ENCODE measurements at places on chromosomes 2 and 18. TPM values are rescaled to one million over a fixed set of nuclear protein-coding genes. Genes with fewer than 3 reads are reported as not detected.
A peak's percentile ranks its signal among the peaks of the same experiment; 100 is the strongest.

- DNase-seq = peak; percentile 46
Observed at GRCh38 chr2:71503837-71504236, 50.5 kb downstream of the DYSF start.

DNA sequence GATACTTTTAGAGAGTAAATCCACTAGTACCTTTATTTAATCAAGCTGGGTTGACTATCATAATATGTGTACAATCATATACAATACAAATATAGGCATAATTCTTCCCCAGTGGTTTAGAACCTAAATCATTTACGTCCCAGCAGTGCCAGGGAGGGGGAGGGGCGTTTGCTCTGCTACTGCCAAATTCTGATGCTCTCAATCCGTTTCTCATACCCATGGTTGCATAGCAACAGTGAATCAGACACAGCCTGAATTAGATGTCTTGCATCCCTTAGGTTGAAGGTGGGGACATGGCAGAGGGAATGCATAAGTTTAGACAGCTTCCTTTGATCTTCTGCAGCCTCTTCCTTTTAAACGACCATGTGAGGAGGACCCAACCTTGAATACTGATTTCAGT is 135.4 kb downstream of the ABCA12 start:
- no peak for DNase-seq

GRCh38 chr2:193350509-193350908 is 1155.8 kb upstream of the TMEFF2 start:
- no peak for DNase-seq

GRCh38 chr2:55408918-55409868 is 10.5 kb downstream of the CCDC88A start:
- no peak for DNase-seq

DNA sequence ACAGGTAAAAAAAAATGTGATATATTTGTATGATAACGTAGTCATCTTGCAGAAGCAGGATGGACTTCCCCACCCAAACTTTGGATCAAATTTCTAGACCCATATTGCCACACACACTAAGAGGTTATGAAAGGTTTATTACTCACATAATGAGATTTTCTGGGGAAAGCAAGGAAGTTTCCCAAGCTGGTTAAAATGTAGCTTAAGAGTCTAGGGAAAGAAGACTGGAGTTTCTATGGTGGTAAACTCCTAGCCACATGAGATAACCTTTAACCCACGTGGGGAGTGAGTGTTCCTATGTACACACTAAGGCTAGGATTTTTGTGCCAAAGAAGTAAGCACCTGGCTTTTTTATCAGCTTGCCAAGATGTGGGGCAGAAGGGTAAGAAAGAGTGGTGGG is 335.7 kb upstream of the UBE2E3 start:
- no peak for DNase-seq

DNA sequence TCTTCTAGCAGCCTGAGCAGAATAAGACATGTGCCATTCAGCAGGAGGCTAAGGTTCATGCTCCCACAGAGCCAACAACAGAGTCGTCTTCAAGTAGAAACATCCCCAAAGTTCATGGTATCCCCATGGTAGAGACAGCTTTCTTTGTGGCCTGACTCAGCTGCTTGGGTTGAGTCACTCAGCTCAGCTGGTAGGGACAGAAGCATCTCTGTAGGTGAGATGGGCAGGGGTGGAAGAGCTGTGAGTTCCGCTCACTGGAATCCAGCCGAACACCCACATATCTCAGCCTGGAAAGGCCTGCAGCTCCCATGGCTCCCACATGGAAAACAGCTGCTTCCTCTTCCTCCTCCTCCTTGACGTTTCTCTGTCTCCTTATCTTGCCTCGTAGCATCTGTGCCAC is 792.7 kb downstream of the RNF144A start:
- no peak for DNase-seq

- peak; percentile 29 for DNase-seq
Observed at GRCh38 chr2:205763708-205764211, 81.5 kb downstream of the NRP2 start.

- no peak for DNase-seq
Observed at GRCh38 chr2:2941205-2941604, 436.4 kb downstream of the EIPR1 start.

DNA sequence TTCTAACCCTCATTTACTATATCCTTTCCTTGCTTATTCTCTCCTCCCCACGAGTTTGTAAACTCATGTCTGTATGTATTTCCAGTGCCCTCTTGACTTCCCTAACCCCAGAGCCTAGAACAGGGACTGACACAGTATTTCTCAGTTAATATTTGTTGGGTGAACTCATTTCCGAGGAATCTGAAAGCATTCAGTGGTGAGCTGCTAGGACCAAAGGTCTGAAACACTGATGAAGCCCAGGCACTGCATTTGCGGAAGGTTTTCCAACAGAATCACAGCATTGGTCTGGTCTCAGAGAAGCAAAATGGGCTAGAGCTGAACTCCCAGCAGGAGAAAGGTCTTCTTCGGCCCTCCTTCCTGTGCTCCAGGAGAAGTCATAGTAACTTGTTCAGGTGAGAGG is 56.8 kb downstream of the SOX11 start:
- no peak for DNase-seq

GRCh38 chr2:3491306-3491705 is 28.0 kb downstream of the ADI1 start:
- DNase-seq = no peak

- DNase-seq = no peak
Observed at GRCh38 chr2:183242937-183243336, 118.7 kb downstream of the NUP35 start.

DNA sequence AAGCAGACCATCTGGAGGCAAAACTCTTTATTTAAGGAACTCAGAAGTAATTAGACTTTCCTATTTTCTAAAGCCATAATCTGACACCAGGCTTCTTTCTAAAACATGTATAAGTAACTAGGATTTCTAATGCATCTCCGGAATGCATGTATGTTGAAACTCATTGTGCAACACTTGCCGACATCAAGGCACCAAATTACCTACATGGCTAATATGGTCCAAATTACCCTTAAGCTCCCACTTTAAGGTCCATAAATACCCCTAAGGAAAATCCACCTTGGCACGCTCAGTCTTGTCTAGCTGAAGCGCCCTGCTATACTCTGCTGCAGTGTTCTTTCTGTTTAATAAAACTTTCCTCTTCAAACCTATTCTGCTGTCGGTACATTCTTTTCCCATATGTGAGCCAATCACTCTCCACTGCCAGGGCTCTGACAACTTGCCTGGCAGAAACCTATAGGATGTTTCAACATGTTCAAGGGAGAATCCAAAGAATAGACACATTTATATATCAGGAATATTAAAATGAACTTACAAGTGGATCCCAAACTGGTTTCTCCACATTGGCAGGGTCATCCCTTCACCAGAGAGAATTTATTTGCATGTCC is 171.9 kb downstream of the GALNT1 start:
- no peak for DNase-seq

GRCh38 chr2:64166212-64166611 is 22.0 kb upstream of the PELI1 start:
- DNase-seq = no peak

DNA sequence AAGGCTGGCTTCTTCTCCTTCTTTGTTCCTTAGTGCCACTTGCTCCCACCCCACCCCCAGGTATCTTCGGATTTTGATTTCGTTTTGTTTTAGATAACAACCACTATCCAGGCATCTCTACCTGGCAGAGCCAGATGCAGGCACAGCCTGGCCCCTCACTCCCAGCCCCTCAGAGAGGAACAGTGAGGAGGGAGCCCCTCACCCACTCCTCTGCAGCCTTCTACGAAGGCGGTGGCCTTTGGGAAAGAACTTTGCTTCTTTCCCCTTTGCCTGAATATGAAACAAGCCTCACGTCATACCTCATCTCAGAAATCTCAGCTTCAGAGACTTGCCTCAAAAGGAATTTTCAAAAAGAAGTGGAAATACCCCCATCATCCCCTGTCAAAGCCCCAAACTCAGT is 6.3 kb upstream of the CYP26B1 start:
- no peak for DNase-seq

- DNase-seq = no peak
Observed at GRCh38 chr18:76259096-76259495, 235.9 kb downstream of the ZNF516 start.

The SCN3A gene
- total RNA-seq = 0.99 TPM

The RAB6C gene
- total RNA-seq = 0.16 TPM

The VAMP5 gene
- 47.3 TPM for total RNA-seq

The LAMA1 gene
- total RNA-seq = not detected

The MALL gene
- 11.8 TPM for total RNA-seq

The MCEE gene
- 39.7 TPM for total RNA-seq

The FRZB gene
- total RNA-seq = 2.2 TPM

The SGO2 gene
- 1.6 TPM for total RNA-seq

The GPR45 gene
- not detected for total RNA-seq

The UGT1A6 gene
- not detected for total RNA-seq
